ENCODE measurements at places on chromosomes 4 and X. TPM values are rescaled to one million over a fixed set of nuclear protein-coding genes. Genes with fewer than 3 reads are reported as not detected.

DNA sequence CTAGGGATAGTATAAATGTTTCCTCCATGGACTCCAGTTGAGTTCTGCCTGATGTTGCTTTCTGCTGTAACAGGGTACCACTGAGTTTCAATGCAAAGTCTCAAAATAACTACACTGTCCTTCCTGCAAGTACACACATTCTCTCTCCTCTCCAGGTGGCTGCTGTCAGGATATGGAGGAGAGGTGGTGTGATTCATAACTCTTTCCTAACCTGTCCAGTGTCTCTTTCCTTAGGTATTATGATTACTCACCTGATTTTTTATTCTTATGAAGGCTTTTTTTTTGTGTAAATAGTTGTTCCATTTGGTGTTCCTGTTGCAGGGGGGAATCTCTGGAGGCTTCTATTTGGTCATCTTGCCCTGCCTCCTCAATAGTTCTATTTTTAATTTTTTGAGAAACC is 39.8 kb upstream of the POF1B start:
- no peak overlapping the region for H3K4me3 ChIP-seq
- no peak overlapping the region for H3K27ac ChIP-seq
- DNase-seq: no peak
- H3K27me3 ChIP-seq: no peaks in the 10 kb centered on the region
- no peaks in the 10 kb centered on the region for H3K36me3 ChIP-seq
- H3K4me1 ChIP-seq: no peaks in the 10 kb centered on the region

DNA sequence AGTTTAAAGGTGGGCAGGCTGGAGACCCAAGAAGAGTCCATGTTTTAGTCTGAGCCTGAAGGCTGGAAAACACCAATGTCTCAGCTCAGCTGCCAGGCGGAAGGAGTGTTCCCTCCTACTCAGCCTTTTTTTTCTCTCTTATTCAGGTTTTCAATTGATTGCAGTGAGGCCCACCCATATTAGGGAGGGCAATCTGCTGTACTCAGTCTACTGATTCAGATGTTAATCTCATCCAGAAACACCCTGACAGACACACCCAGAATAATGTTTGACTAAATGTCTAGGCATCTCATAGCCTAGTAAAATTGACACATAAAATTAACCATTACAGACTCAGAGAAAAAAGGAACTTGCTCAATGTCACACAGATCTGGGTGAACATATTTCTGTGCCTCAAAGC is 347.1 kb downstream of the GBA3 start:
- no peak overlapping the region for H3K27ac ChIP-seq
- no peaks in the 10 kb centered on the region for H3K36me3 ChIP-seq
- H3K27me3 ChIP-seq: no peaks in the 10 kb centered on the region
- no peak for DNase-seq
- no peak overlapping the region for H3K4me3 ChIP-seq

The SLC25A31 gene
- not detected for total RNA-seq

DNA sequence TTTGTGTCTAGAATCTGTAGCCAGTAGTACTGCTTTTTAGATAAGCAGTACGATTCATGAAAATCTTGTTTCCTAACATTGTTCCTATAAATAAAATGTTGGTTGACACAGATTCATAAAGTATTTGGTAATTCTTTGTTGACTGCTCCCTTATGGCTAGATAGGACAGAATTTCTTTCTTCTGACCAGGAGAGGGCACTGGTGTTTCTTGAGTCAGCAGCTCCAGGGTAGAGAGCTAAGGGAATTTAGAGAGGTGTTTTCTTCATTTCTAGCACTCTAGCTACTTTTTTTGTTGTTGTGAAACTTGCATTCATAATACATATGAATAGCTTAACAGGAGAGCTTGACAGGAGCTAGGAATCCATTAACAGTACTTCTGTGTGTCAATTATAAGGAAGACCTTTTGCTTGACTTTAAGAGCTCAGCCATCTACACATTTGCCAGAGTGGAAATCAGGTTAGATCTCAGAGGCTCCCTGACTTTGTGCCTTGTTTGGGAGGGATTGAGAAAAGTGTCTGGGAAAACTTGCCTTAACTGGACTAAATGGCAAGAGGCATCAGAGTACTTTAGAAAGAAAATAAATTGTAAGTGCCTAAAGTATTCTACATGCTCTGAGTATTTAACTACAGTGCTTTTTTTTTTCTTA is 756.1 kb downstream of the SH3BGRL start:
- no peak for DNase-seq
- H3K4me1 ChIP-seq: no peaks in the 10 kb centered on the region
- H3K27ac ChIP-seq: no peak overlapping the region

- no peaks in the 10 kb centered on the region for H3K36me3 ChIP-seq
- peak overlapping the region; percentile 66 for H3K27ac ChIP-seq
- no peaks in the 10 kb centered on the region for H3K4me1 ChIP-seq
- no peak overlapping the region for H3K4me3 ChIP-seq
- DNase-seq: no peak
- H3K27me3 ChIP-seq: no peaks in the 10 kb centered on the region
Measured at GRCh38 chrX:129980540-129981199, 1.8 kb upstream of the BCORL1 start.

- no peak overlapping the region for H3K27ac ChIP-seq
- no peaks in the 10 kb centered on the region for H3K4me1 ChIP-seq
- H3K36me3 ChIP-seq: no peaks in the 10 kb centered on the region
- H3K27me3 ChIP-seq: no peaks in the 10 kb centered on the region
Measured at GRCh38 chr4:121517241-121517640, 136.4 kb upstream of the QRFPR start.

The GPR143 gene
- total RNA-seq: 2.4 TPM

The DCAF4L1 gene
- 37.5 TPM for total RNA-seq

GRCh38 chr4:72326692-72327632 is 242.1 kb downstream of the ADAMTS3 start:
- no peak overlapping the region for H3K4me3 ChIP-seq
- no peaks in the 10 kb centered on the region for H3K36me3 ChIP-seq
- H3K4me1 ChIP-seq: peaks cover 9% of the 10 kb centered on the region
- no peaks in the 10 kb centered on the region for H3K27me3 ChIP-seq

- H3K4me3 ChIP-seq: no peak overlapping the region
- H3K36me3 ChIP-seq: peaks cover 6% of the 10 kb centered on the region
- H3K27me3 ChIP-seq: no peaks in the 10 kb centered on the region
- peak overlapping the region; percentile 15 for H3K27ac ChIP-seq
- H3K4me1 ChIP-seq: peaks cover 11% of the 10 kb centered on the region
Measured at GRCh38 chr4:80017125-80017854, 55.7 kb downstream of the ANTXR2 start.

DNA sequence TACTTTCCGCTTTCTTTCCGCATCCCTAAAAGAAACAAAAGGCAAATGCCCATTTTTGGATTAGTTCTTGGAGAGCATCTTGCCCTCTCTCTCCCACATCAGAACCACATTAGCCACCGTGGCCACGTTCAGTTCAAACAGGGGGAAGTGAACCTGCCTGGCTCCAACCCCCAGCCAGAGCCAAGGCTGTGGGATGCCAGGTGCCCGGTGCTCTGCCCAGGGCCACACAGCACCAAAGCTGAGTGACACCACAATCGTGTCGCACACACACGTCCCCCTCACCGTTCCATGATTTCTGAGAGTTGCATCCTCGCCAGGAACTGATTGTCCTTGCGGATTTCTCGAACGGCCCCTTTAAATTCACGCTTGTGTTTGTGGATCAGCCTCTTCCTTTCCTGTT is 24.3 kb downstream of the NOP14 start:
- no peak overlapping the region for H3K27ac ChIP-seq
- no peak overlapping the region for H3K4me3 ChIP-seq
- no peak for DNase-seq
- peaks cover 23% of the 10 kb centered on the region for H3K36me3 ChIP-seq

GRCh38 chr4:153296040-153296823 is 48.3 kb upstream of the MND1 start:
- peak; percentile 71 for DNase-seq
- H3K4me1 ChIP-seq: peaks cover 3% of the 10 kb centered on the region
- H3K36me3 ChIP-seq: no peaks in the 10 kb centered on the region
- peak overlapping the region; percentile 25 for H3K27ac ChIP-seq
- no peak overlapping the region for H3K4me3 ChIP-seq

The RHOXF1 gene
- total RNA-seq: not detected

DNA sequence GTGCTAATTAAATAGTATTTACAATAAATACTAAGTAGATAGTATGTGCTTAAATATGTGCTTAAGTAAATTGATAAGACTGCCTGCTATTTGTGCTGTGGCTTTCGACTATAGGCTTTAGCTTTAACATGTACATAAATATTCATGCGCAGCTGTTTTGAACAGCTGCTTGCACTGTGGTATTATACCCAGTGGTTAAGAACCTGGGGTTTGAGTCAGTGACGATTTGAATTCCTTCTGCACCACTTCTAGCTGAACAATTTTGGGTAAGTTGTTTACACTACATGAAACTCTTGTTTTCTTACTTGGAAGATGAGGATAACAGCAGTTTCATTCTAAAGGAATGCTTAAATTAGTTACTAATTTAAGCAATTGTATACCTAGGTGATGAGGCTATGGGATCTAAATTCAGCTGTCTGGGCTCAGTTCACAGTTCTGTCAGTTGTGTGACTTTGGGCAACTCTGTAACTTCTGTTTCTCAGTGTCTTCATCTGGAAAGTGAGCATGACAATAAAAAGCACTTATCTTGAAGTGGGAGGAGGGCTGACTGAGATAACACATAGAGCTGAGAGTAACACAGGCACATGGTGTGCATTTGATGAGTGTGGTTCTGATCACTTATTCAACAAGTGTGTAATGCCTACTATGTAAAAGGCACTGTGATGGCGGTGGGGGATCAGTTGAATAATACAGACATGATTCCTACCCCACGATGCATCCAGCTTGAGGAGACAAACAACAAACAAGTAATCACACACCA is 37.0 kb downstream of the HPGDS start:
- H3K27ac ChIP-seq: no peak overlapping the region
- H3K27me3 ChIP-seq: no peaks in the 10 kb centered on the region
- H3K36me3 ChIP-seq: no peaks in the 10 kb centered on the region
- DNase-seq: no peak
- H3K4me1 ChIP-seq: no peaks in the 10 kb centered on the region
- no peak overlapping the region for H3K4me3 ChIP-seq

DNA sequence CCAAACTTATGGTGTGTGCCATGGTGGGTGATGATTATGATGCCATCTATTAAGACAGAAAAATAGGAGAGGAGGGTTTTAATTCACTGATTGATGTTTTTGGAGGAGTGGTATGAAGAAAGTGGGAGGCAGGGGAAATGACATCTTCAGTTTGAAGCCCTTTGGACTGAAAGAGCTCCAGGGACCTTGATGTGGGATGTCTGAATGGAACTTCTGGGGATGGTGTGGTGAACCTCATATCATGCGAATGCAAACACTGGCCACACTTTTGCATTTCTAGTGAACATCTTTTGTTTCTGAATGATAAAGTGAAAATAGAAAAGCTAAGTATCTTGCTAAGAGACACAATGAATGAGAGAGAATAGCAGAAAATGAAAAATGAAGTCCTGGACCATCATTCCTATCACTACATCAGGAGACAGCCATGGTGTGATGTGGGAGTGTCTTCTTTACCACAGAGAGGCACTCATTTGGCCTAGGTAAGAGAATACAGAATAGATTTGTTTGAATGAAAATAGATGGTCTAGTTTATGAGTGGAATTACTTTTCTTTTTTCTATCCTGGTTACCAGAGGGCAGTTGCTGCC is 123.5 kb downstream of the ZNF827 start:
- no peak overlapping the region for H3K27ac ChIP-seq
- no peaks in the 10 kb centered on the region for H3K4me1 ChIP-seq
- no peak overlapping the region for H3K4me3 ChIP-seq
- no peaks in the 10 kb centered on the region for H3K27me3 ChIP-seq

DNA sequence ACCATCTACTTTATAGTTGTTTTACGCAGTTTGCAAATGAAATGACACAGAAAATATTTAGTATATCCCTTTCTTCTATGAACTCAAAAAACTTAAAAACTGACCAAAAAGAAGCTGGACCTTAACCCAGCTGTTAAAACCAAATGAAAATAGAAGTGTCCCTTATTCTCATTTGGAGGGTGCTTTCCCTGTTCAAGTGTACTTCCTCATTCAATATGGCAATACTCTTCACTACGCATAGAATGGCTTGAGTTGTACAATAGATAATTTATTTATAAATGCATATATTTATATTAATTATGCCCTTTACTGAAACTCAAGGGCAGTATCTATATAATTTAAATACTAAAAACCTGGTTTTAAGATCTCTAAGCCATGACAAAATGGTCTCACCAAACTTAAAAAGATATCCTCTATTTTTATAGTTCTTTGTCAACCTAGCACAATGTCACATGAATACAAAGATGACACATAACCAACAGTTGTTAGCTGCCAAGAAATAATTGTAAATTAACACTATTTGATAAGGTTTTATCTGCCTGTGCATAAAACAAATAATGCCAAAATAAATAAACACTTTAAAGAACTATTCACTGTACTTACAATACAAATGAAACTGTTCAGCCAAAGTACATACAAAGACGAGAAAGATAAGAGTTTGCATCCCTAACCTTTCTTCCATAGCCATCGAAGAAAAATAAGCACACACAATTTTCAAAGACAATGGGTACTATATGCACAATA is 25.2 kb downstream of the YTHDC1 start:
- H3K4me1 ChIP-seq: no peaks in the 10 kb centered on the region
- no peaks in the 10 kb centered on the region for H3K36me3 ChIP-seq
- H3K27me3 ChIP-seq: no peaks in the 10 kb centered on the region
- DNase-seq: no peak

- no peak for DNase-seq
- no peak overlapping the region for H3K27ac ChIP-seq
- no peaks in the 10 kb centered on the region for H3K27me3 ChIP-seq
- no peak overlapping the region for H3K4me3 ChIP-seq
- H3K36me3 ChIP-seq: no peaks in the 10 kb centered on the region
Measured at GRCh38 chrX:69522052-69522451, 17.9 kb downstream of the NALF2 start.

The ADGRG2 gene
- 6.0 TPM for total RNA-seq

DNA sequence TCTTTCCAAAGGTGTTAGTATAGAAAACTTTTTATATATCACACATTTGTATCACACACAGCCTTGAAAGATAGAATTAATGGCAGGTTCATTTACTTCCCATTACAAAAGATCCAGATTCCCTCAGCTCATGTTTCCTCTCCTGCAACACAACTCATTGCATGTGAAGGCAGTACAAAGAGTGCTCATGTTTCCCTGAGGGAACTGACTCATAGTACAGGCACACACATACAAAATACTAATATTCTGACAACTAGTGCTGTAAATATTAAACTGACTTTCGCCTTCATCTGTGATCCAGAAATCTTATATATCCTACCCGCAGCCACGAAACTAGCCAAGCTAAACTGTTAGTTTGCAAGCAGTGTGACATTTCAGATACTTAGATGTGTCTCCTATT is 819.8 kb upstream of the PCDH7 start:
- H3K4me1 ChIP-seq: no peaks in the 10 kb centered on the region
- no peak overlapping the region for H3K4me3 ChIP-seq
- DNase-seq: no peak
- H3K36me3 ChIP-seq: no peaks in the 10 kb centered on the region

DNA sequence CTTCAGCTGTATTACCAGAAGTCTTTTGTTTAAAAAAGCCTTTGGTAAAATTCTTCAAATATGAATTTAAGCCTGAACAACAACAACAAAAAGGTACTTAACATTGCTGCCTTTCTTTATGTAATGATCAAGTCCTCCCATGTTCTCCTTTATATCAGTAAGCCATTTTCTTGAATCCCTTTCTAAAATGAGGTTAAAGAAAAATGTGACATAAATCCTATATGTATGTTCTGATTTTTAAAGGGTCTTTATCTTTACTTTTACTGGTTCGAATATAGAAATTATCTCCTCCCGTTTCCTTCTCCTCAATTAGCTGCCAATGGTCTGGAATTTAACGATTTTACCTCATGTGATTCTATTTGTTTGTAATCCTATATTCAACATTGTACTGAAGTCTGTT is 522.8 kb downstream of the IL1RAPL1 start:
- no peaks in the 10 kb centered on the region for H3K27me3 ChIP-seq
- no peak for DNase-seq
- H3K36me3 ChIP-seq: no peaks in the 10 kb centered on the region
- H3K27ac ChIP-seq: no peak overlapping the region
- H3K4me1 ChIP-seq: no peaks in the 10 kb centered on the region

The REPS2 gene
- 30.7 TPM for total RNA-seq
